Cardiac fibroblast (primary cell): ENCODE measurements at places on chromosomes 6 and 20.
A peak's percentile ranks its signal among the peaks of the same experiment; 100 is the strongest.

GRCh38 chr6:34560366-34561226 lies 4.5 kb upstream of the SPDEF start:
- peak; percentile 48 for DNase-seq

DNA sequence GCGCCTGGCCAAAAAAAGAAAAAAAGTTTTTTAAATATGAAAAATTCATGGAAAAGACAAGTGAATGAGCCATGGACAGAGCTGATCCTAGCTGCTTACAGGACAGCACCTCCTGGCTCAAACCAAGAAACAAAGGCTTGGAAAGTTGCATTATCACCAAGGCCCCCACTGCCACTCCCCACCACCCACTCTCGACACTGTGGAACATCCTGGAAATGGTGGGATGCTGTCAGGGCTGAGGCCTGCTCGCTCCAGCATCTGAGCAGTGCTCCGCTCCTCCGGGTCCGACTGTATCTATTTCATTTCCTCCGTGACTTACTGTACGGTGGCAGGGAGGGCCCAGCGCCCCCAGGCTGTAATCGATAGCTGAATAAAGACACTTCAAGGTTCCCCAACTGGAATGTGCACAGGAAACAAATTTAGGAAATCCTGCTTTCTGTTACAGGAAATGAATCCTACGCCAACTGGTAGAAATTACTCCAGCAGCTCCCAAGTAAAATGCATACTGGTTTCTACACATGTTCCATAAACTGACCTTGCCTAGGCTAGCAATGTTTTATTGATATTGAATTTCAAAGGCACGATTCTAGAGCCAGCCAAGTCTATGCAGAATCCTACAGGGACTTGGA lies 109.5 kb upstream of the NFATC2 start:
- no peak for DNase-seq

- peak; percentile 44 for DNase-seq
These were observed 38.5 kb downstream of the TRAM2 start for GRCh38 chr6:52538252-52538900.

GRCh38 chr6:46135176-46135575 lies 5.4 kb downstream of the ENPP4 start:
- no peak for DNase-seq

GRCh38 chr6:36886950-36887618 lies 1.3 kb downstream of the C6orf89 start:
- no peak for DNase-seq

- DNase-seq = peak; percentile 88
These were observed 31.9 kb downstream of the FOXO3 start for GRCh38 chr6:108592371-108593337.

- DNase-seq = peak; percentile 24
These were observed 58.0 kb upstream of the MYO6 start for GRCh38 chr6:75691012-75691411.

DNA sequence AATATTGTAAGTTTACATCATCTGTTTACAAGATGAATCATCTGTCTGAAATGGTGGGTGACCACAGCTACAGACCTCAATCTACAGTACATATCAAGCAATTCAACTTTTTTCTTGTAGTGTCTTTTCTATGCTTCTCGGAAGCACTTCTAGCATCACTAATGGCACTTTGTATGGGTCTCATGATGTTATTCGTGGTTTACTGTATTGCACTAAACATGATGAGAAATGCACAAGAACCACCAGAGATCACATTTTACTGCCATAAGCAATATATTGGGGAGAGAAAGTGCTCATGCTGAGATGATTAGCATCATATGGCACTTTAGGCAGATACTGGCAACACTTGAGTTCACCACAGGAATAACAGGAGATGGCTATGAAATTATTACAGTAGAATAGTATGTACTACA lies 15.4 kb upstream of the BTBD3 start:
- DNase-seq = peak; percentile 17

- peak; percentile 85 for DNase-seq
These were observed 49.5 kb downstream of the EPB41L2 start for GRCh38 chr6:131013495-131013894.

- no peak for DNase-seq
These were observed 18.9 kb downstream of the MANBAL start for GRCh38 chr20:37308086-37309050.
